ENCODE measurements at places on chromosomes 4 and X. TPM values are rescaled to one million over a fixed set of nuclear protein-coding genes. Genes with fewer than 3 reads are reported as not detected.

GRCh38 chr4:95129031-95129430 lies 371.3 kb downstream of the BMPR1B start:
- peak; percentile 9 for DNase-seq

GRCh38 chr4:42396752-42397634 lies at the start of gene SHISA3:
Gene SHISA3, plus strand, starts transcription at chr4:42397488. Its CDS starts 569 bp downstream, at chr4:42398057.
- DNase-seq: no peak

- no peak for DNase-seq
These were observed 36.5 kb downstream of the ERVMER34-1 start for GRCh38 chr4:52714597-52715254.

- DNase-seq: no peak
These were observed 115.9 kb downstream of the HPGD start for GRCh38 chr4:174406383-174406782.

POU4F2 gene
- total RNA-seq: not detected

DNA sequence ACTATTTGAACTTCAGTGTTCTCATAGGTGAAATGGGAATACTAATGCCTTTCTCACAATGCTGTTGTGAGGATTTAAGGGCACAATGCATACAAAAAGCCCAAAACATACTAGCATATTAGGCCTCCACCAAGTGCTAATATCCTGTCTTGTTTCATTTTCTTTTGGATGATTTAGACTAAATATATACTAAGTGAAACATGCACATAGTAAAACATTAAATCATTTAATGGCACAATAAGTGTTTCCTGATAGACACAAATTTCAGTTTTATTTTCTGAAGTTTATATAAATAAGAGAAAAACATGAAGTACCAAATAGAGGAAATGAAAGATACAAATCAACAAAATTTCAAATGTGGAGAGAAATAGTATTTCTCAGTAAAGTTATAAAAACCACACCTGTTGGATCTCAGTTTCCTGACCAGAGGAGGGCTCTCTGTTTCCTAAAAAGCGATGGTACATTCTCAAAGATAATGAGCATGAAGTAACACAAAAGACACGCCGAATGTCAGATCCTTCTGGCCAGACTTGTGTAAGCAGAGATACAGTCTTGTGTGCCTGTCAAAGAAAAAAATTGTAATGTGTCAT lies 25.1 kb downstream of the DDX60 start:
- DNase-seq: no peak

DNA sequence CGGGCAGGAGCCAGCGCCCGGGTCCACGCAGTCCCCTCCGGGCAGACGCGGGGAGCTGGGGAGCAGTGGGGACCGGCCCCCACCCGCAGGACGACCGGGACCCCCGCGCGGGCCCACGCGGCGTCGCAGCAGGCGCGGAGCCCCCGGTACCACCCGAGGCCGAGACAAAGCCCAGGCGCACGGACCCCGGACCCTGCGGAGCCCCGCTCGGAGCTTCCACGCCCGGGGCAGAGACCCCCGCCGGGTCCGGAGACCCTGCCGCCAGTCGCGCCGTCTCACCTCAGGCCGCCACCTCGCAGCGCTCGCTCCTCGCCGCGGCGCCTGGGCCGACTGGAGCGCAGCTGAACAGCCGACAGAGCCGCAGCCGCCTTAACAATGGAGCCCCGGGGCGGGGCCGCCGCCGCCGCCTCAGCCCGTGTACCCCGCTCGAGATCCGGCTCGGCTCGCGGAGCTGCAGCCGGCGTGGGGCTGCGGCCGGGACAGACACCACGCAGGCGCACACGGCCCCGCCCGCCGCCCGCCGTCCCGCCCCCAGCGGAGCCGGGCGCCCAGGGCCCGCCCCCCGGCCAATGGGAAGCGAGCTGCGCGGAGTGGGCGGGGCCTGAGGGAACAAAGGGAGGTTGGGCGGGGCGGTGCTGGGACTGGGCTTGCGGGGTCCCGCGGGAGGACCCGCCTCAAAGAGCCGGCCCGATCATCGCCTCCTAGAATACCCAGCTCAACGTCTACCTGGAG lies at the start of gene AFAP1:
Gene AFAP1 (minus strand): TSS at position 485 of the 732 bp plus-strand sequence. CDS start 67,783 bp downstream, outside the sequence.
- DNase-seq: peak; percentile 84

Measured in RPMI7951 (cell line).